Activated CD8-positive, alpha-beta T cell treated with anti-CD3 and anti-CD28 coated beads, Interleukin-2, amount 10 ng/mL, durations not matched to agents 7 days and 5 days (primary cell): ENCODE measurements at places on chromosomes 1 and 21. TPM values are rescaled to one million over a fixed set of nuclear protein-coding genes. Genes with fewer than 3 reads are reported as not detected.

U2AF1 gene
- 32.0 TPM for total RNA-seq

PTBP2 gene
- 12.6 TPM for total RNA-seq

DNA sequence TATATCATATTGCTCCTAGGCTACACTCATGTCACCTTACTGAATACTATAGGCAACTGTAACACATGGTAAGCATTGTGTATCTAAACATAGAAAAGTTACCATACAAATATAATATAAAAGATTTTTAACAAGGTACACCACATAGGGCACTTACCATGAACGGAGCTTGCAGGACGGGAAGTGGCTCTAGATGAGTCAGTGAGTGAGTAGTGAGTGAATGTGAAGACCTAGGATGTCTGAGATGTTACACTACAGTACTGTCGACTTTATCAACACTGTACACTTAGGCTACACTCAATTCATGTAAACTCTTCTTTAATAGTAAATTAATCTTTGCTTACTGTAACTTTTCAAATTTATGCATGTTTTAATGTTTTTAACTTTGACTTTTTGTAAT lies 81.0 kb upstream of the PLD5 start:
- no peak overlapping the region for H3K27ac ChIP-seq
- DNase-seq: no peak
- no peaks in the 10 kb centered on the region for H3K27me3 ChIP-seq
- no peaks in the 10 kb centered on the region for H3K36me3 ChIP-seq
- H3K4me1 ChIP-seq: no peaks in the 10 kb centered on the region
- no peak overlapping the region for H3K4me3 ChIP-seq

DNA sequence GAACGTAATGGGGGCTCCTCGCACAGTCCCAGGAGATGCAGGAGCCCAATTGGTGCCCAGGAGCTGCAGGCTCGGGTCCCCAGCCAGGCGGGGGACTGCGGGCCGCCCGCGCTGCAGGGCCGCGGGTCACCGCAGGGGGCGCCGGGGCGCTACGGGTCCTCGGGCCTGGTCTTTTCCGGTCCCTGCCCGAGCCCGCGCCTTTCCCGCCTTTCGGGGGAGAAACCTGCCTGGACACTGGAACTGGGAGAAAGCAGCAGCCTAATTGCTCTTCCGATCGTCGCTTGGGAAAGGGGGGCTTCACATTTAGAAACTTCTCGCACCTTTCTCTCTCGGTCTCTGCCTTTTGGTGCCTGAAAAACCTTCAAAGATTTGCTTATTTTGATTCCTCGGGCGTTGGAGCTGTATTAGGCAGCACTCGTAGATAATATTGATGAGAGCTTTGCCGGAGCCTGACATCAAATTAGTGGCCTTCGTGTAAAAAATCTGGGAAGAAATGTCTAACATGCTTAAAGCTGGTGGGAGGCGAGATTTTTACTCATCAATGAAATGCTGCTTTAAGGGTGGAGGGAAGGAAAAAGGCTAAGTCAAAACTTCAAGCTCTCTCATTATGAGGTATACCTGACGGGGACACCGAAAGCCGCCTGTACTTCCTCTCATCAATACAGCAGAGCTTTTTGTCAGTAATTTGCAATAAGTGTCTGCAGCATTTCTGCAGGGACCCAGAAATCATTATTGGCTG lies 12.6 kb upstream of the BARHL2 start:
- DNase-seq: no peak
- no peak overlapping the region for H3K4me3 ChIP-seq
- peaks cover 38% of the 10 kb centered on the region for H3K4me1 ChIP-seq
- H3K27ac ChIP-seq: no peak overlapping the region

DNA sequence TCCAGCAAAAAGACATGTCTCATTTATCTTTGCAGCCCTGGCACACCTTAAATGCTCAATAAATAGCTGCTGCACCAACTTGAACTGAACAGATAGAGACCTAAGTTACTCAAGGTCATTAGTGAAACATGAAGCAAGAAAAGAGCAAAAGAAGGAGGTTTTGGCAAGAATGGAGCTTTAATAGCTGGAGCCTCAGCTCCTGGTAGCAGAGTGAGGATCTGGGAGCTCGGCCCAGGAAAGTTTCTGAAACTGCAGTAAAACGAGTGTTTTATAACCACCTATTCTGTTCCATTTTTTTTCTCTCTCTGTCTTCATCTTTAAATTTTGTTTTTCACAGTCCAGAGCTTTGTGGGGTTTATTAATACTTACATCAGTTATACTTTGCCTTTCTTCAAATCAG lies 207.5 kb downstream of the SETD4 start:
- no peak overlapping the region for H3K4me3 ChIP-seq
- H3K4me1 ChIP-seq: no peaks in the 10 kb centered on the region
- DNase-seq: no peak
- H3K27ac ChIP-seq: no peak overlapping the region
- peaks cover 2% of the 10 kb centered on the region for H3K27me3 ChIP-seq

DNA sequence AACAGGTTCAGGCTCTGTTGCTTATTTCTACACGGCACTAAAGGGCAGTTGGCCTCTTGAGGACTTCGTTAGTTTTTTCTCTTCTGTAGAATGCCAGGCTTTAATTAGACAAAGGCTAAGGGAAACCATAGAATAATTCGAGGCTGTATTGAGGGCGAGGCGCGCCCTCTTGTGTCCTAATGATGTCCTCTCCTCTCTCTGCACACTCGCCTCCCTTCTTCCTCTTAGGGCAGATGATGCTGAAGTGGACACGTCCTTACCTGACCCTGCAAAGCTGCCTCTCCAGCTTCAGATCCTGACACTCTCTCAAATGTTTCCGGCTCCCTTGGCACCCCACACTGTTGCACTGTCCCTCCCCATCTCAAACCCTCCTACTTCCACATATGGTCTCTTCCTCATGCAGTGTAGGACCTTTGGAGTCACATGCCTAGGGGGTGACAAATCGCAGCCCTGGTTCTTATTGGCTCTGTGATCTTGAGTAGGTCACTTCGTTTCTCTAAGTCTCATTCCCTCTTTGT lies 1.9 kb upstream of the ZSCAN20 start:
- no peaks in the 10 kb centered on the region for H3K27me3 ChIP-seq
- H3K36me3 ChIP-seq: no peaks in the 10 kb centered on the region
- H3K4me3 ChIP-seq: no peak overlapping the region

KRTAP21-3 gene
- total RNA-seq: not detected

DNA sequence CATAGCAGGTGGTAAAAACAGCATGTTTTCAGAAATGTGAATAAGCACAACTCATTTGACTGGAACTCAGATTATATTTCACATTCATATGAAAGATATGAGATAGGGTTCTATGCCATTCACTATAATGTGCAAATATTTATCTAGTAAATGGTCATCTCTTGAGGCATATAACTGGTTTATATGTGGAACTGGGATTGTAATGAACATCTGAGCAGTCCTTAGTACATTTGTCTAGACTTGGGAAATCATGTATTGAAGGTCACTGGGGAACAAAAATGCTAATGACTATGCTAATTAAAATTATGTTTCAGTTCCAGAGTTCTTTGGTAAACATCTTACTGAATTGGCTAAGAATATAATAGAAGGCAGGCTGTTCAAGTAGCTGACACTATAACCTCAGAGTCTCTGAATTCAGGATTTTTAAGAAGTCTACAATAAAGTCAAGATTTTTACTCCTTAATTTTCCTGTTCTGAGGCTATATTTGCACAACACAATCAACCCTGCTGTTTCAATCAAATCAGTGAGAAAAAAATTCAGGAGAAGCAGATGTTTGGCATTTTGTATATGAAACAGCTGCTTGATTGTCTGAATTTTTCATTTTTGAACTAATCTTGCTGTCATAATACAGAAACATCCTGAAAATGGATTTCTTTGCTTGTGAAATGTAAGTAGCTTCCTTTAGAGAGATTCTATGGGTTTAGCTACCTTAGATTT lies 244.8 kb upstream of the RGS18 start:
- no peaks in the 10 kb centered on the region for H3K4me1 ChIP-seq
- no peaks in the 10 kb centered on the region for H3K27me3 ChIP-seq
- DNase-seq: no peak
- H3K36me3 ChIP-seq: no peaks in the 10 kb centered on the region
- no peak overlapping the region for H3K27ac ChIP-seq
- no peak overlapping the region for H3K4me3 ChIP-seq

PKLR gene
- total RNA-seq: not detected

CHTOP gene
- 81.9 TPM for total RNA-seq

DNA sequence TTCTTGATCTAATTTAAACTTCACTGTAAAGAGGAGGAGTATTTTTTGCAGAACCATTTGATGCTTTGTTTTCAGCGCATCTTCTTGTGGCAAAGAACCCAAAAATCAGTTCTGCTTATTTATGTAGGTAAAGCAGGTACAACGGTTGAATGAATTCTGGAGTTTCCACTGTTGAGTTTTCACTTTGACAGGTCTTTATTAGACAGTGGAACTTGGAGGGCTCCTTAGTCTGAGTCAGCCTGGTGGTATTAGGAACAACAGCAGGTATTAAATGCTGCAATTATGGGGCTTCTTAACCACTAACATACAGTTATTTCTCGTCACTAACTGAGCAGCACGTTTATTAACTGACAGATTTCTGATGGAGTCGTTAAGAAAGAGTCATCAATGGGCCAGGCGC lies 1.2 kb downstream of the LRIG2 start:
- H3K4me3 ChIP-seq: peak overlapping the region; percentile 98
- H3K4me1 ChIP-seq: peaks cover 33% of the 10 kb centered on the region
- H3K27ac ChIP-seq: peak overlapping the region; percentile 93
- H3K36me3 ChIP-seq: peaks cover 18% of the 10 kb centered on the region

- H3K36me3 ChIP-seq: peaks cover 39% of the 10 kb centered on the region
- H3K4me3 ChIP-seq: no peak overlapping the region
- DNase-seq: no peak
- H3K27ac ChIP-seq: peak overlapping the region; percentile 26
These were observed 79.7 kb downstream of the POFUT2 start for GRCh38 chr21:45207839-45208626.
